T-helper 1 cell (primary cell): ENCODE measurements at places on chromosomes 2 and 18.

DNA sequence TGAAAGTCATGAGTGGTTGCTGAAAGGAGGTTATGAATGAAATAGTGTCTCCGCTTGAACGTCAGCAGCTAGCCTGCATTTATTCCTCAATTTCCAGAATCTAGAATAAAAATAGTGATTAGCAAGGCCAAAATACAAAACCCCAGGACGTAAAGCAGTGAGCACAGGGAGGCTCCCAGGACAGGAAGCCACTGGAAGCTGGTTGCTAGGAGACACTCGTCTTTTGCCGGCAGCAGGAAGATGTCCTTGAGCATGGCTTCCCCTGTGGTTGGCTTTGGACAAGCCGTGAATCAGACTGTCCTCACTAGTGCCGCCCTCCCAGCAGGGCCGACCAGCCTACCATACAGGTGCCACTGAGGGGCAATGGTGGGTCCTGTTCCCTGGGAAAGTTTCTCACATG is 374.4 kb downstream of the MTX2 start:
- no peak for DNase-seq

DNA sequence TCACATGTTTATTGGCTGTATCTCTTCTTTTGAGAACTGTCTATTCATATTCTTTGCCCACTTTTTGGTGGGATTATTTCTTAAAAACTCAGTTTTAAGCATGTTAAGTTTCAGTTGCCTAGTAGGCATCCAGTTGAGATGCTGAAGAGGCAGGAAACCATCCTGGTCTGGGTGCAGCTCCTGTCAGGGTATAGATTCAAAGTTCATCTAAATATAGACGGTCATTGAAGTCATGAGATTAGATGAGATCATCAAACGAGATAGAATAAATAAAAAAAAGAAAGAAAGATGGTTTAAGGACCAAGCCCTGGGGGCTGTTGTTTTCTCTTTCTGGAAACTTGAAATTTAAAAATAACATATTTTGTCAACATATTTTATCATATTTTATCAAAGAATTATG is 9.2 kb upstream of the DNAH7 start:
- DNase-seq, result no peak

GRCh38 chr18:78136986-78137385 is 842.6 kb upstream of the SALL3 start:
- DNase-seq, result no peak

- no peak for DNase-seq
These were observed 12.2 kb downstream of the METAP1D start for GRCh38 chr2:172011812-172012575.

- no peak for DNase-seq
These were observed 115.4 kb upstream of the PKDCC start for GRCh38 chr2:41932241-41933045.

DNA sequence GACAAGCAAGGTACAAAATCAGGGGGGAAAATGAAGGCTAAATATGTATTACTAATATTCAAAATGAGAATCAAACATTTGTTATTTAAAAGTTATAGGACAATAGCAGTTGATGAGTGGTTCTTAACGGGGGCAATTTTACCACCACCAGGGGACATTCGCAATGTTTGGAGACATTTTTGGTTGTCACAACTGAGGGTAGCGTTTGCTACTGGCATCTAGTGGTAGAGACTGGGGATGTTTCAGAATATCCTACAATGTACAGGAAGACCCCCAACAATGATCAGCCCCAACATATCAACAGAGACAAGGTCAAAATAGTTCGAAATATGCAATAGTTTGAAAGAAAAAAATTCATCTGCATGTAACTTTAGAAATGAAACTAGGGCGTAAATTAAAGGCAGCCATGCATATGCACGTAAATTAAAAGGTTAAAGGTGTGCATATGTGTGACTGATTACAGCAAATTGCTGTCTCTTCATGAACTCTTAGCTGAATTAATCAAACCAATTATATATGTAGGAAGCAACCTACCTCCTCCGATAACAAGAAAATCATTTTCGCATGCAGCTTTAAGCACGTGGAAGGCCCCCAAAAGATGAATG is 61.2 kb upstream of the CUL3 start:
- no peak for DNase-seq

DNA sequence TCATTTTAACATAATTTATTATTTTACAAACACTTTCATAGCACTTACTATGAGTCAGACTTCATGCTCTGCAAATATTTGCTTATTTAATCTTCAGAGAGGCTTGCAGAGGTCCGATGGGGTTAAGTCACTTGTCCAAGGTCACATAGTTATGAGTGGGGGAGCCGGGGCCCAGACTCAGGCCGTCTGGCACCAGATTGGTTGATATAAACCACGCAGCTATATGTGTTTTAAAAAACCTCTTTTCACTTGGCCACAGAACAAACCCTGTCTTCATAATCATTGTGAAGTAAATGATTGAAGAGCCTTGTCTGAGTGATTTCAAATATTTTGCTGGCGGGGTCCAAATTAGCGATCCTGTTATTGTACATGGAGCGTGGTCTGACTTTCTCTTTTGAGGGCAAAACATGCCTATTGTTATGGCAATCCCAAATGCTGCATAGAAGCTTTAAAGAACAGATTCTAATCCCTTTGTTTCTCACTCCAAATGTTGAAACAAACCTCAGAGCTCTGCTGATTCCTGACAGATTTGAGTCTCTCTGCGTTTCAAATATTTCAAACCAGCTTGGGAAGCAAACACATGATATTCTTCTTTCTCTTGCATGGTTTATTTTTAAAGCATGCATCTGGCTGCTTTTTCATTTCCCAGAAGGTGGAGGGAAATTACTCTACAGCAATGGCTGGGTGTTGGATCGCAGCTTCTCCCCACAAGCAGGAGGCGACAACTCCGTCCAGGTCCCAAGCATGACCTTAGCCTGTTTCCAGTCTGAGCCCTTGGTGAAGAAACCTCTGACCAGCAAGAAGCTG is 142.4 kb downstream of the DDX1 start:
- DNase-seq, result no peak

DNA sequence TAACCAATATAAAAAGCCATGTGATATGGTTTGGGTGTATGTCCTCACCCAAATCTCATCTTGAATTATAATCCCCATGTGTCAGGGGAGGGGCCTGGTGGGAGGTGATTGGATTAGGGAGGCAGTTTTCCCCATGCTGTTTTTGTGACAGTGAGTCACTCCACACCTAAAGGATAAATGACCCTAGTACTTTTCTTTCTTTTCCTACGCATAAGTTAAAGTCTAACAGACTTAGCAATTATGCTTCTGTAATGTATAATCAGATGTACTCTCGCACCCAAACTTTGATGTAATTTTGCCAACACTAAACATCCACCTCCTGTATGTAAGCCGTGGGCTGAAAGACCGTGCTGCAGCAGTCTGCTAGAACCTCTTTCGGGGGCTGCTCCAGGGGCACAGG is 97.2 kb upstream of the DSEL start:
- DNase-seq, result no peak

DNA sequence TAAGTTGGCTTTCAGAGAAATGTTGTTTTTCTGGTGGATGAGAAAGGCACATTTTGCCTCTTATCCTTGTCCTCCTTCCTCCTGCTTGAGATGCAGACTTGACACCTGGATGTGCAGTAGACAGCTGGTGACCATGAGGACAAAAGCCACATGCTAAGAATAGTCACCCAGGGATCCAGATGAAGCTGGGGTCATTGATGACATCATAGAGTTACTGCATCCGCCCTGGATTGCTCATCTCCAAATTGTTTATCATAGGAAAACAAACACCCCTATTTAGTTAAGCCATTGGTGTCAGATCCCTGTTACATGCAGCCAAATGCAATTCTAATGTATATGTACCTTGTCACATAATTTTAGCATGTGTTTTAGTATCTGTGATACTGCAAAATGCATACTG is 16.3 kb upstream of the SLC1A4 start:
- no peak for DNase-seq

- DNase-seq, result no peak
These were observed 165.1 kb upstream of the NDUFV2 start for GRCh38 chr18:8937160-8938094.

- DNase-seq, result no peak
These were observed 307.3 kb downstream of the GBX2 start for GRCh38 chr2:235860871-235861270.

GRCh38 chr2:106053581-106053980 is 140.5 kb downstream of the UXS1 start:
- no peak for DNase-seq

DNA sequence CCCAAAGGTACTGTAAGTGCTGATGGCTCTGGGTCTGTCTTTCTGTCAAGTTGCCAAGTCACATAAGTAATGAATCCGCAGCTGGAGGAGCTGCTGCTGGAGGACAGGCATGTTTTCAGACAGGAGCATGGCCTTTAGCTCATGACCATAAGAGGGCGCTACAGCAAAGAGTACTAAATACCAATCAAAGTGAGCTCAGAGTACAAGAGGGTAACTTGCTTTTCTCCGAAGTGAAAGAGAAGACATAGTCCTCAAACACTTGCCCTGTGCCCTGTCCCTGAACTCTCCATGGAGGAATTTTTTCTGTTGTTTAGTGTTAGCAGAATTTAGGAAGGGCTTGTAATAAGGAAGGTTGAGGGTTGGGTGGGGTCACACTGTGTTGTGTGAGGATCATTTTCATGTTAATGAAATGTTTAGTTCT is 58.0 kb upstream of the EML6 start:
- peak; percentile 47 for DNase-seq

DNA sequence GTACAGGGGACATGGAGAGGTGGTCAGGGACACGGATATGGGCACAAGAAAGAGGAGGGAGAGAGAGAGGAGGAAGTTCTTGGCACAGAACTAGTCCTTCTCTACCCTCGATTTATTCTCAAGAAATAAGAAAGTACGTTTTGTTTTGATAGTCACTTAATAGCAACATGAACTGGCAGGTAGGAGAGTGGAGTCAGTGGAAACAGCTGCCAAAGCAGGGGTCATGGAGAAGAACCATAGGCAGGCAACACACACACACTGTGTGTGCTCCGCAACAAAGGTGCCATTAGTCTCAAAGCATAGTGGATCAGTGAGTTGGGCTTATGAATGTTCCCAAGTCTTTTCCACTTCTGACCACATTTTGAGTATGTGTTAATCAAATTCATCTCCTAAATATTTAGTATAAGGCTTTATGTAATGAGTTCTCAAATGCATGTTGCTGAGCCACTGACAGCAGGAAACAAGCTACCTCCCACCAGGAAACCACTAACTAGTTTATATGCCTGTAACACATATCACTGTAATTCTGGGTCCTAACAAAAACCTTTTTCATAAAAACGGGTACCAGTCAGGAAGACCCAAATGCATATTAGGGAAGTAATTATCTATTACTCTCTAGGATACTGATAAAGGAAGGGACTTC is 41.1 kb downstream of the IWS1 start:
- no peak for DNase-seq

DNA sequence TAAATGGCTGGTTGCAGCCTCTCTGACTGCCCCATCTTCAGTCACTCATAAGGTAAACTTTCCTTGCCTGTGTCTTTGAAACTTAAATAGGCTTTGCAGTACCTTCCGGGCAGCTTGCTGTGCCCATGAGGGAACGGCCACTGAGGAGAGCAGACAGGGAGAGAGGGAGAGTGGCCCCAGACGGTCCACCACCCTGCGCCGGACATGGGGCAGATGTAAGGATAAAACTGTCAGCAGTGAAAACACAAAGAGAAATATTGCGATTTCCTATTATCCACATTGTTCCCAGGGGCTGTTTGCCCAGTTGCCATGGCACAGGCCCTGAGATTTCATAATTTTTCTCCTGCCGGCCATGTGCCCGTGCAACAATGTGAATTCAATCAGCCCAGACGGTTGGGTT is 265.9 kb upstream of the SALL3 start:
- DNase-seq, result no peak

GRCh38 chr2:240353944-240354343 is 81.5 kb upstream of the GPC1 start:
- no peak for DNase-seq

GRCh38 chr2:240198226-240198625 is 57.8 kb upstream of the OTOS start:
- no peak for DNase-seq

DNA sequence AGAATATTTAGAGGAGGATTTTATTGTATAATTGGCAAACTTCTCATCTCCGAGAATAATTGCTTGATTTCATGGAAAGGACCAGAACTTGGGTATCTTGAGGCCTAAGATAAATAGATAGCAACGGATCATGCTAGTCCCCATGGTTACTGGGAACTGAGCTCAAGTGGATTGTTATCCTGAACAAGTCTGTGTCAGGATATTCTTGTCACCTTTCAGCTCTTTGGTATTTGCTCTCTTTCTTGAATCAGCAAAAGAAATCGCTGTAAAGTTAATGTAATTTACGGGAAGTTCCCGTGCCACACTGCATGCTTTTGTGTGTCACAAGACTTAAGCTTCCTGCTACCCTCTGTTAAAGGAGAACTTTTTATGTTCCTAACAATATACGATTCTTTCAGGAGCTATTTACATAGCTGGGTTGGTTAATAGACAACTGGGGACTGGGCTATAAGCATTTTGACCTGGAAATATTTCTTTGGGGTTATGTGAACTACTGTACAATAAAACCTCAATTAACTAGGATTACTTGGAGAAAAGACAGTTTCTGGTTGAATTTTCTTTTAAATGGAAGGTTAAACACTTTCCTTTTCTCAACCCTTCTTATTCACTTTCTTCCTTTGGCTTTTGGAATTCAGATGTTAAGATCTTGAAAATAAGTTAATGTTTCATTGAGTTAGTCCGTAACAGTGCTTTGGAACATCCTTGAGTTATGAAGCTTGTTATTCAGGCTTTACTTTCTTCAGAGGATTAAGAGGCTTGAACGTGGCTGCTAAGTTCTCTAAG is 151.2 kb downstream of the FMNL2 start:
- no peak for DNase-seq

GRCh38 chr2:86372641-86373502 is 35.4 kb upstream of the REEP1 start:
- DNase-seq, result no peak

DNA sequence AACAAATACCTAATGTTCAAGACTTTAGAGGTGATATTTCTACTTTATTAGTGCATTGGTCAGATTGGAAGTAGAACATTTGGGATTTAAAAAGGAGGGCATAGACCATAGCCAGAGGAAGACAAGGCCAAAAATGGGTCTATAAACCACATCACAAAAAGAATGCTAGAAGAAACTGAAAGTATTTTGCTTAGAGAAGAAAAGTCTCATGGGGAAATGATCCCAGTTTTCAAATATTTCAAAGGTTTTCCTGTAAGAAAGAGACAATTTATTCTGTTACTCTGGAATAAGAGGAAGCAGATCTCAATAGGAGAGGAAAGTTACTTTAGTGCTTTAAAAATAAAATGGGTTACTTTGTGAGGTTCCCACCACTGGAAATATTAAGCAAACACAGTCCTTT is 341.4 kb downstream of the TNS1 start:
- DNase-seq, result no peak

DNA sequence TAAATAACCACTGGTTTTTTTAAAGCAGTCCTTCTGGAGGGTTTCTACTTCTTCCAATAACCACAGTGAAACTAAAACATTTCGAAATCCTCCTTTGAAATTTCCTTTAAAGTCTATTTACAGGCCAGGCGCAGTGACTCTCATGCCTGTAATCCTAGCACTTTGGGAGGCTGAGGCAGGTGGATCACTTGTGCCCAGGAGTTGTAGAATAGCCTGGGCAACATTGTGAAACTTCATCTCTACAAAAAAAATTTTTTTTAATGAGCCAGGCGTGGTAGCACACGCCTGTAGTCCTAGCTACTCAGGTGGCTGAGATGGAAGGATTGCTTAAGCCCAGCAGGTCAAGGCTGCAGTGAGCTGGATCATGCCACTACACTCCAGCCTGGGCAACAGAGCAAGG is 15.2 kb downstream of the KIDINS220 start:
- DNase-seq, result no peak
